ENCODE measurements at places on chromosomes 7 and 10. TPM values are rescaled to one million over a fixed set of nuclear protein-coding genes. Genes with fewer than 3 reads are reported as not detected.

GRCh38 chr10:128326251-128326650 is 200.0 kb upstream of the MKI67 start:
- DNase-seq, result no peak

- DNase-seq, result no peak
Observed at GRCh38 chr10:129331207-129331838, 135.7 kb upstream of the MGMT start.

- DNase-seq, result no peak
Observed at GRCh38 chr7:135316648-135317313, 83.1 kb downstream of the STRA8 start.

Gene LIPK
- polyA plus RNA-seq, result 0.56 TPM
